ENCODE measurements at places on chromosomes 1 and 21.

DNA sequence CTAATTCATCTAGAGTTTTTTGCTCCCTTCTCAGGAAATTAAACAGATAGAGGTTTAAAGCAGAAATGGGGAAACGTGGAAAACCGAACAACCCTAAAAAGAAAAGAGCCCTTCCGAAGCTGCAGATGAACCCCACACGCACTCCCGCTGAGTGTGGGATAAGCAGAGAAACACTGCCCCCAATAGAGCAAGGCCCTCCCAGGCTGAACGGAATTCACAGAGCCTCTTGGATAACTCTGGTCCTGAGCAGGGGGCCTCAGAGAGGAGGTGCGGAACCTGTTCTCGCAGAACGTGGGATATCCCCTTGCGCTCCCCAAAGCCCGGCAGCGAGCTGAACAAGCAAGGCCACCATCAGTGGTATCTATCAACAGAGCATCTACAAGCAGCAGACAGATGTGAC lies 44.9 kb downstream of the SSBP3 start:
- DNase-seq = no peak

GRCh38 chr1:239270509-239270908 lies 115.9 kb upstream of the CHRM3 start:
- no peak for DNase-seq

DNA sequence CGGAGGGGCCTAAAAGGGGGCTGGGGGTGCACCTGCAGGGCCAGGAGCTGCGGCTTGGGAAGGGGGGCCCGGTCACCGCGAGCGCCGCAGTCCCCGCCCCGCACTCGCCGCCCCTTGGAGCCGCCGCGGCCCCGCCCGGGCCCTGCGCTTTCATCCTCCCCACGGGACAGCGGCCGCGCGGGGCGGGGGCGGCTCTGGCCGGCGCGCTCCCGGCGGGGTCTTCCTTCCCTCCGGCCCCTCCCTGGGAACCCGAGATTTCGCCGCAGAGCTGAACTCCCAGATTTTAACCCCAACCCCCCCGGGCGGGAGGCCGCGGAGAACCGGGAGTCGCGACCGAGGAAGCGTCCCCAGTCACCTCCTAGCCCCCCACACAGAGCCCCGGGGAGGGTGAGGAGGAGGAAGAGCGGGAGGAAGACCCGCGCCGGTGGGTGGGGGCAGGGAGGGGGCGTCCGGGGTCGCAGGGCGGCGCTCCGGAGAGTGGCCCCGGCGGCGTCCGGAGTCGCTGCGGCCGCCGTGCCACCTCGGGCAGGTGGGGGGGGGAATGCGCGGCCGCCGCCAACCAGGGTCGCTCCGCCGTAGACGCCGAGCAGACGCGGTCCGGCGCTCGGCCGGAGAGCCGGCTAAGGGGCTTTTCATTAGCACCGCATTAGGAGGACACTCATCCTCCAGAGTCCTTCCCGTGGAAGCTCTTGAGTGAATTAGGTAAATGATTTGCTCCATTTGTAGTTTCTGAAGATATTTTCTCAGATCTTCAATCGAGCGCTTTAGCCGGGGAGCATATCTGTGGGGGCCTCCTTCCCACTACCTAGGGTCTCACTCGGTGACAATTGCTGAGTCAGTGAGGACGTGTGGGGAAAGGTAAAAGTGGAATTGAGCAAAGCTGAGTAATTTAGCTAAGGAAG lies 31.6 kb upstream of the NFIA start:
- DNase-seq = no peak

GRCh38 chr1:19602486-19602885 lies 41.6 kb upstream of the NBL1 start:
- DNase-seq = no peak

DNA sequence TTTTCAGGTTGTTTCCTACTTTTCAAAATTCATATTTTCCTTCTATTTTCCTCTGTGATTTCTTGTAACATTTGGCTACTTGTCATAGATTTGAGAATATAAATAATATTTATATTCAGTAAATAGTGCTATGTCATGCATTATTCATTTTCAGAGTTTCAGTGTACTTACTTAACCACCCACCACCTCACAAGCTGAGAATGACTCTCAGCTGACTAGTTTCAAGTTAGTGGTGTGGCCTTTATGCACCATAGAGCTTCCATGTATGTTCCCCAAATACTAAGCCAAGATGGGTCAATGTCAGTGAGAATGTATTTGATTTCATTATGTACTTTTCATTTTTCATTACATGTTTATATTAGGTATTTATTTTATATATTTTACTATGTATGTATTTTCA lies 56.9 kb upstream of the RGS1 start:
- DNase-seq = no peak

DNA sequence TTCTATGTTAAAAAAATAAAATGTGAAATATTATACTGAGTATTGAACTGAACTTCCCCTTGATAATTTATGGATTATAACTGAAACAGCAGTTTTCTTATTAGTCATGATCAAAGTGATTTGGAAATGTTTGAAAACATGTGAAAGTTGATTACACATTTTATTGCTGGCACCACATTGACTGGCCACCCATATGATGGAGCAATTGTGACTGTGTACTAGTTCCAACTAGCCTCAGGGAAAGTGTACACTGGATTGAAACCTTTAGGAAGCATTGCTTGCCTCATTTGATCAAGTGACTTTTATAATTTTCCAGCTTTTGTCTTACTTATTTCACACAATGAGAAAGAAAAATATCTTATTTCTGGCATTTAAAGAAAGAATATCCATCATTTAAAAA lies 128.0 kb upstream of the ADGRL2 start:
- DNase-seq = no peak

DNA sequence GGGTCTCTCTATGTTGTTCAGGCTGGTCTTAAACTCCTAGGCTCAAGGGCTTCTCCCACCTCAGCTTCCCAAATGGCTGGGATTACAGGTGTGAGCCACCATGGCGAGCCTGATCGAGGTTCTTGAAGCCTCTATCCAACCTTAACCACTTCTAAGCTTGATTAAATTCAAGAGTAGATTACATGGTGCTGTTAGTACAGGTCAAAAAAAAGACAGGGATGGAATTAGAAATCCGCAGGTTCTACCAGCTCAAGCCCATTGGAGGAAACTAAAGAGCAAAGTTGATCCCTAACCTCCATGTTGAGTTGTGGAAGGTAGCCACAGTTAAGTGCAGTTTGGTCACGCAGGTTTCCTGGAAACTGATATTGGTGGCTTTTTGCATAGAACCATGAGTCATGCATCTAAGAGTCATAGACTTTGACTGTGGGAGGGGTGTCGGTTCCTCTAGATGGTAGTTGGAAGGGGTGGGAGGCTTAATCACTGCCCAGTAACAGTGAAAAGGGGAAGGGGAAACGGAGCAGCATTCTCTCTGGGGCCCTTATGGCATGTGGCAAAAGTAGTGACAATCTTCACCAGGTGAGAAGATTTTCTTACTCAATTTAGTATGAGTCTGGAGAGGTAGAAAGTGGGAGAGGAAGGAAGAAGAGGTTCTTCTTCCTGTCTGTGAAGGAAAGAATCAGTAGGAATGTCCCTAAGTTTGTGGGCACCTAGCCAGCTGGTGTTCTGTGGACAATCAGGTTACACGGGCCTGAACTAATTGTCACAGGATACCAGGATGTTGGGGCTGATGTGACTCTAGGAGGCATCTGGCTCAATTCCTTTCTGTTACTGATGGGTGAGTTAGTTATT lies 7.0 kb downstream of the CD53 start:
- DNase-seq = no peak

- DNase-seq = no peak
Measured at GRCh38 chr1:74654708-74655107, 18.9 kb downstream of the ERICH3 start.

DNA sequence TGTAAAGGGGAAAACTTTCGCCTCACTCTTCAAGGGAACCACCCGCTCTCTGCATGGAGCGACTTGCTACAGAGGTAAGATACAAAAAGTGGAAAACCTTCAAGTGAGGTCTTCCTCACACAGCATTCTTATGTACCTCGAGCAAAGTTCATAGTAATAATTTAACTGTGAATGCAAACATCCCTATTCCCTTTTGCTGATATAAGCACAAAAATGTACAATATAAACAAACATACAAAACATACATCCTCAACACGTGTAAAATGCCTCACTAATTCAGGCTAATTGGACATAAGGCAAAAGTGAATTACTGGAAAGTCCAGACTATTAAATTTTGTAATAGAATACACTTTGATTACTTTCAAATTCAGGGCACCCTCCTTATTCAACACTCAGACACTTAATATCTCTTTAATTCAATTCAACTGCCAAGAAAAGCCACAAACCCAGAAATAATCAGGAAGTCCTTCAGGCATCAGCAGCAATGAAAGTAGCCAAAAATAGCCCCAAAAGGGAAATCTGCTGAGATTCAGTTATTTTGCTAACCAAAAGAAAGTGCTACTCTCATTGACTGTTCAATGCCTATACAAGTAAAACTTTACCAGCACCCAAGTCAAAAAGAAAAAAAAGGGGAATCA lies 15.2 kb upstream of the LMX1A start:
- DNase-seq = no peak

GRCh38 chr1:8095584-8095983 lies 69.5 kb upstream of the ERRFI1 start:
- no peak for DNase-seq

GRCh38 chr1:187262731-187263130 lies 434.0 kb downstream of the PLA2G4A start:
- no peak for DNase-seq

GRCh38 chr1:174405219-174405618 lies 42.5 kb upstream of the GPR52 start:
- no peak for DNase-seq

GRCh38 chr21:43348170-43348766 lies 78.7 kb downstream of the SIK1 start:
- no peak for DNase-seq

- DNase-seq = peak; percentile 74
Measured at GRCh38 chr21:39348355-39349210, at the start of gene HMGN1. Gene HMGN1, minus strand, starts transcription at chr21:39349088. Its CDS starts 171 bp downstream, at chr21:39348917.

DNA sequence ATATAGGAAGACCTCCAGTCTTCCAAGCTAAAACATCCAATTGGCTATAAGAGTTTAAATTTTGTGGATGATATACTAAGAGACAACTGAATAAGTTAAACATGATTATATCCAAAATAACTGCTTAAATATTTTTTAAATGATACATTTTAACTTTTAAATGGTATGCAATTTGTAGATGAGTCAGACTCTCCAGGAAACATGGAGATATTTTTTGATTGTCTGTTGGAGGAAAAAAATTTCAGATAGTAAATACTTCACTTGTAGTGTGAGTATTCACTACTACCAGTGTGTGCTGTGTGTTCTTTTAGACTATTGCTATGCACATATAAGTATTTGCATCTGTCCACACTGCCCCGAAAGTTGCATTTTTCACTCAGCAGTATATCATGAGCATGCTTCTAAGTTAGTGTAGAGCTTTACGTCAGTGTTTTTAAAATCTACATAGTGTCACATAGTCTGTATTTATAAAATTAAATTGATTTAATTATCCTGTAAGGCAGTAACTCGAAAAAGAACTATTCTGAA lies 91.1 kb downstream of the USP25 start:
- DNase-seq = no peak

DNA sequence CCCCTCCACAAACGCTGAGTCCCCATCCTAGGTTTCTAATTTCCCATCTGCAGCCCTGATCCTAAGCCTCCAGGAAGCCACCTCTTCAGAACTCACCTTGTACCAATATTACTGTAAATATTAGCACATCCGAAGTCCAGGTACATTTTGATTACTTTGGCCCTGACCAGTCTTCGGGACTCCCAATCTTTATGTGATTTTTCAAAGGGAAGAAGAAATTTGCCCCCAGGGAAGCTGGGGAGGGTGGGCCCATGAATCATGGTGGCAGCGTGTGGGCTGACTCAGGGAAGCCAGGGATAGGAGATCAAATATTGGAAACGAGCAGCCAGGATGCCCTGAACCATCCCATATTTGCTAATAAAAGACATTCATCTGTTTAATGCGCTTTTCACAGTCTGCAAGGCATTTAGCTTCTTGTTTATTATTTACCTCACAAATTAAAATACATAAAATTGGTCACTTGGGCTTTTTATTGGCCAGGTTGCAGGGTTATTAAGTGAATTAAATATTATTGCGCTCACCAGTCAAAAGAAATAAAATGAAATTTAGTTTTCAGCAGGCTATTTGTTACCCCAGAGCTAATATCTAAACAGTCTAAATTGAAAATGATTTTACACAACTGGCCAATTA lies 46.6 kb downstream of the KIAA0040 start:
- no peak for DNase-seq
